ENCODE measurements at places on chromosomes 6 and 20.

- no peak for DNase-seq
These were observed 11.3 kb upstream of the SERPINB1 start for GRCh38 chr6:2852921-2853322.

GRCh38 chr6:37239950-37240713 lies 17.4 kb upstream of the TBC1D22B start:
- DNase-seq = peak; percentile 42

DNA sequence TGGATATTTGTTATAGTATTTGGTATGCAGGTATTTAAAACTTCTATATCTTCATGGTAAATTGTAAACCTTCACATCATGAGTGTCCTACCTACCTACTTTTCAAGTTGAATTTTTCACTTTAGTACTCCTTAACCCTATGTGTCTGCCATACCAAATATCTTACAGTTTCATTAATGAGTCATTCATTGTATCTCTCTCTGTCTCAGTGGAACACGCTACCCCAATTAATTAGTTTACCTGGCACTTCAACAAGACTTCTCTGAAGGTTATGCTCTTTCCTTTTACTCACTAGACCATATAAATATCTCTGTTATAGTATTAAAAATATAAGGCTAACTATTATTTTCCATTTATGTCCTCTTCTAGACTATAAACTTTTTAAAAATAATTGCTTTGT lies 123.9 kb upstream of the GJE1 start:
- no peak for DNase-seq

DNA sequence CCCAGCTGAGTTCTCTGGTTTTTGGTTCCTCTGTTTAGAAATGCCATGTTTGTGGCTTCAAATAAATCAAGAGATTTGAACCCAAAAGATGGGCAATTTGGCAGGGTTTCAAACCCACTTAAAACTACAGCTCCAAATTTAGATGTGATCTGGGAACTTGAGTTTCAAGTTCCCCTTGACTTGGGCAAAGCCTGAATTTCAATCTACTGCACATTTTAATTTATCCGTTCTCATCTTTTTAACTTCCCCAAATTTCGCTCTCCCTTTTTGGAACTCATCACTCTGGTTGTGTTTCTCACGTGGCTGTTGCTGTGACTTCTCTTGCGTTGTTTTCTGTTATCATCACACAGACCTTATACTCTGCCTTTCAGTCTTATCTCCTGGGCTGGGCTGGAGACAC lies 230.9 kb downstream of the CDC5L start:
- DNase-seq = no peak

- DNase-seq = no peak
These were observed 82.5 kb upstream of the MAP3K7 start for GRCh38 chr6:90669420-90669819.

GRCh38 chr6:3233904-3234303 lies 6.5 kb upstream of the TUBB2B start:
- DNase-seq = no peak

DNA sequence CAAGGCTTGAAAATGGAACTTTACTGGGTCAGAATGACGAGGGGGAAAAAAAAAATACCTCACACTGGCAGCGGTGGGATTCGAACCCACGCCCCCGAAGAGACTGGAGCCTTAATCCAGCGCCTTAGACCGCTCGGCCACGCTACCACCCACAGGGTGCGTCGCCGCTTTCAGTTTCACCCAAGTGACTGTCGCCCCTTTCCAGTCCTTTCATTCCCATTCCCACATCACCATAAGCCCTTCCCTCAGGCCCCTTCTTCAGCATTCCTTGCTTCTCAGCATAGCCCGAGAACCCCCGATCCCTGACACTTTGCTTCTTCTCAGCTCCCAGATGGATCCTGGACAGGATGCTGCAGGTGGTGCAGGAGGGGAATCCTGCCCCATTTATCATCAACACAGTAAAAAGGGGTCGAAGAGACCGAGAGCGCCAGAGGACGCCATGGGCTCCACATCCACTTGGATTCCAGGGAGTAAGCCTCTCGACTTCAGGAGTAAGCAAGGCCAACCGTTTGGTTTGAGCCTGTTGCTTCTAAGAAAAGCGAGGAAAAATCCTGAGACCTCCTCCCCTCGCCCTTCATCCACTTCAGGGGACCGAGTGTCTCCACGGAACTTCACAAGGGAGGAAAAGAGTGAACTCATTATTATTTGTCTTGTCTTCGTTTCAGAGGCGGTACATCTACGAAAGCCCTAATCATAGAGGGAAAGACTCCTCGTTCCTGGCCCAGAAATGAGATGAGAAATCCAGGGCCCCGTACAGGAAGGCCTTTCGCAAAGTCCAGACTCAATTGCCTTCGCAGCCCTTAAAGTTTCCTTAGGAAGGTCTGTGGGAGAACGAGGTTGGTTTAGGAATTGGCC lies 20.0 kb upstream of the TRIM27 start:
- peak; percentile 69 for DNase-seq

GRCh38 chr6:158205169-158205944 lies 37.2 kb downstream of the GTF2H5 start:
- DNase-seq = no peak

GRCh38 chr6:43172104-43173007 lies 1.3 kb downstream of the SRF start:
- DNase-seq = no peak

GRCh38 chr6:10368861-10369260 lies 46.0 kb downstream of the TFAP2A start:
- no peak for DNase-seq

- no peak for DNase-seq
These were observed 34.9 kb upstream of the TFAP2A start for GRCh38 chr6:10449751-10450150.

- no peak for DNase-seq
These were observed 37.3 kb upstream of the MAP7 start for GRCh38 chr6:136587527-136587926.

DNA sequence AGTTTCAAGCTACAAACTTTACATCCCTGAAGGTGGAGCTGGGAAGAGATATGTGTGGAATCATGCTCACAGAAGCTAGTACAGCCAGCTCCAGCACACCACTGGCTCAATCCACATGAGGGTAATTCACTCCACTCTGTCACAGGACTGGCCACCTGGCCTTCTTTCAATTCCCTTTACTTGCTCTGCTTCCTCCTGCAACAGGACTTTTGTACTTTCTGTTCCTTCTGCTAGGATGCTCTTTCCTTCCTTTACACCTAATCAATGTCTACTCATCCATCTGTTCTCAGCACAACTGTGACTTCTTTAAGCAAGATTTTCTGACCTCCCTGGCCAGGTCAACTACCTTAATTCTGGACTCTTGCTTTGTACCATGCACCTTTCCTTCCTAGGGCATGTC lies 39.4 kb upstream of the MYB start:
- DNase-seq = no peak

DNA sequence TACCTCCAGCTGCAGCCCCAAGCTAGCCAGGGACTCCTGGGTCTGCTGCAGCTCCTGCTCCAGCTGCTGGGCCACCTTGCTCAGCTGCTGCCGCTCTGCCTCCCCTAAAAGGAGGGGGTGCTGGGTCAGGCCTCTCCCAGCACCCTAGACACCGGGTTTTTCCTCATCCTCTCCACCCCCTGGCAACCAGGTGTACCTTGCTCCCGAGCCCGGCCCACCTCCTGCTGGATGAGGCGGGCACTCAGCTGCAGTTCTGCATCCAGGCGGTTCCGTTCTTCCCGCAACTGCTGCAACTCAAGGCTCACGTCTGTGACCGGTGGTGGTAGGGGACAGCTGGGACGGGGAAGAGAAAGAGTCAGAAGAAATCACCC lies 6.1 kb upstream of the PSORS1C2 start:
- no peak for DNase-seq

- no peak for DNase-seq
These were observed 264.9 kb downstream of the TBC1D7 start for GRCh38 chr6:13063300-13063918.

DNA sequence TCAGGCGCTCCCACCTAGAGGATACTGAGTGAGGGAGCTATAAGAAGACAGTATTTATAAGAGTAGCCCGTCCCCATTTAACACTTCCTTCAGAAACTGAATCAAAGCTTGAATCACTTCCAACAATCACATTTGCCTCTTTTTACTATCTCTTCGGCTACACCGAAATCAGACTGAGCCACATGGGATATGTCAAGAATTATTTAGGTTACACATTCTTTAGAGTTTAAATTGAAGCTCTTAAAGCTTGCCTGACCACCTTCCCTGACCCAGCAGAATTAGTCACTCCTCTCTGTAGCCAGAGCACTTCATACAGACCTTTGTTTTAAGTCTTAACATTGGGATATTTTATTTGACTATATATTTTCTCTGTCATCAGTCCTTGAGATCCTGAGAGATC lies 163.7 kb downstream of the MAFB start:
- no peak for DNase-seq
